ENCODE measurements at places on chromosomes 6 and 20. TPM values are rescaled to one million over a fixed set of nuclear protein-coding genes. Genes with fewer than 3 reads are reported as not detected.

DNA sequence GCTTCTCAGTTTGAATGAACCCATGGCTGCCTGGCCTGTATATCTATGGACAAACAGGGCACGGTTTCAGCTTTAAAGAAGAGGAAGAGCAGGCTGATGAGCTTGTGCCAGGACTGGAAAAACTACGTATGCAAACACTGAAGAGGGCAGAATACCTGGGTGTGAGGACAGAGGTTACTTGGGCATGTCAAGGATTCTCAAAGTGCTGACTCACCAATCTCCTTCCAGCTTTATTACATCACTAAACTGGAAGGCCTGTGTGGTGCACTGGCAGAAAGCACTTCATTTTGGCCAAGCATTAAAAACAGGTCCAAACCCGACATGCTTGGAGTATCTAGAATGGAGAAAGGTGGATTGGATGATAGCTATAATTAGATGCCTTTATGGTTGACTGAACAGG, 95.2 kb downstream of the GMPR start:
- DNase-seq: no peak

- no peak for DNase-seq
These were observed 217.8 kb upstream of the TSHZ2 start for GRCh38 chr20:52754366-52754765.

GRCh38 chr20:919491-919916, 3.4 kb upstream of the ANGPT4 start:
- no peak for DNase-seq

DNA sequence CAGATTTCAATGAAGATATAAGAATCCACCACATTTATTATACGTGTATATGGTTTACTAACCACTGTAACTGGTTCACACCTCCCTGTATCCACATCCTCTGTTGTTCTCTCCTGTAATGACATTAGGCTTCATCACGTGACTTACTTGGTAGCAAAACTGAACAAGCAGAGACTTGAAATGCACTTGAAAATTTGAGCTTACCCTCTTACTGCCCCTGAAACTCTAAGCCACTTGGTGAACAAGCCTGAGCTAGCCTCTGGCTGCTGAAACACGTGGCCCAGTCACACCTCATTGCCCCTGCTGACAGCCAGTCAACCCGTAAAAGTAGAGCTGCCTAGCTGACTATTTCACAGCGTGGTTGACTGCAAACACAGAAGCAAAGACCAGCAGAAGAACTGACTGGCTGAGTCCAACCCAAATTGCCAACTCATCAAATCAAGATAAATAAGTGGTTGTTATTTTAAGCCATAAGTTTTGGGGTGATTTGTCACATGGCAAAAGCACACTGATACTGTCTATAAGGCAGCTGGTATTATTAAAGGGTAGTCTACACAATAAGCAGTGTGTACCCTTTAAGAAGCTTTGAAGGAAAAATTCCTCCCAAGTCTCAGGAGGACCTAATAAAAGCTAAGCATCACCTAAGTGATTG, 109.0 kb downstream of the RALGAPA2 start:
- no peak for DNase-seq

- DNase-seq: no peak
These were observed 440.0 kb upstream of the HSF2 start for GRCh38 chr6:121959501-121959900.

- DNase-seq: no peak
These were observed 91.7 kb upstream of the IYD start for GRCh38 chr6:150276937-150277742.

DNA sequence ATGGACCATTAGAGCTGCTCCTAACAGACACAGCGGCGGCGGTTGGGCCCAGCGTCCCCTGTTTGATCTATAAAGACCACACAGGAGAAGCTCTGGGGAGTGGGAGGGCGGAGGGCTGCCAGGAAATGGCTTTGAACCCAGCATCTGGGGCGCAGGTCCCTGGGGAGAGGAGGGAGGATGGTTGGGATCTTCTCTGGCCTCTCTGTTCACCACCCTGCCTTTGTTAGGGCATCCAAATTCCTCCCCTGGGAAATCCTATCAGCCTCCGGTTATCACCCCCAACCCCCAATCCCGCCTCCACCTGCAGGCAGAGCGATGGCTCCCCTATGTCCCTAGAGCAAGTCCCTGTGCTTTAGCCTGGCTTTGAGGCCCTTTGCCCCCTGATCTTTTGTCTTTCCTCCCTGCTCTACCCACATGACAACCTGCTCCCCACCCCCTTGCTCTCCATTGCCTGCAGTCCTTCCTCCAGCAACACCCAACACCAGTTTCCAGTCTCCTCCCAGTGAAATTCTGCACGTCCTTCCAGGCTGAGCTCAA, 7.1 kb downstream of the XKR7 start:
- DNase-seq: no peak

- DNase-seq: no peak
These were observed 2.3 kb downstream of the TUBB start for GRCh38 chr6:30722280-30723112.

- DNase-seq: no peak
These were observed 897 bp downstream of the CHD6 start for GRCh38 chr20:41617059-41617901.

DNA sequence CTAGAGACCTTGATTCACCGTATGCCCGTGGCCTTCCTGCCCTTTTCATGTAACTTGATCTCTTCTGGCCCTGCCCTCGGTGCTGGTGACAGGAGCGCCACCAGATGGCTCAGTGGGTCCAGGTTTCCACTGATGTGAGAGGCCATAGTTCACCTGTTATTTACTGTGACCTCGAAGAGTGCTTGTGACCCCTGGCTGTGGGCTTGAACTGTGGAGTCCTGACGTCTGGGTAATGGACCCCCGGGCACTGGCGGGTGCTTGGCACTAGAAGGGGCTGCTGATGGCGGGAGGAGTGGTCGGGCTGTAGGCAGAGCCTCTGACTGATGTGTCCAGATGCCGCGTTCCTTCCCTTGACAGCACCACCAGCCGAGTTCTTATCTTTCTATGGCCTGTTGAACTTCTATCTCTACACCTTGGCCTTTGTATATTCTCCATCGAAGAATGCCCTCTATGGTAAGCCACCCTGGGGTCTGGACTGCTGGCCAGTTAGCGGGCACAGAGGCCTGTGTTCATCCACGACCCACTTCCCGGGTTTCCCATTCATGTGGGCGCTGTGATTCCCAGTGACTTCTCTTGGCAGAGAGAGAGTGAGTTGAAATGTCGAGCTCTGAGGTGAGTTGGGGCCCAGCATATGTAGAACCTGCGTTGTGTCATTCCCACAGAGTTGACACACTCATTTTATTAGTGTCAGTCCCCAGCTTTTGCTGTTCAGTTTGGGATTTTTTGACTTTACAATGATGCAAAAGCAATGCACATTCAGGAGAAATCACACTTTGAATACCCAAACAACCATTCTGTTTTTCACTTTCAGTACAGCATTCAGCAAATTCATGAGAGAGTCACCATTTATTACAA, 14.9 kb downstream of the DYNLT1 start:
- DNase-seq: no peak

GRCh38 chr6:20386218-20386617, 15.5 kb upstream of the E2F3 start:
- DNase-seq: no peak

GRCh38 chr6:45681860-45682511, 304.3 kb upstream of the SUPT3H start:
- DNase-seq: no peak

DNA sequence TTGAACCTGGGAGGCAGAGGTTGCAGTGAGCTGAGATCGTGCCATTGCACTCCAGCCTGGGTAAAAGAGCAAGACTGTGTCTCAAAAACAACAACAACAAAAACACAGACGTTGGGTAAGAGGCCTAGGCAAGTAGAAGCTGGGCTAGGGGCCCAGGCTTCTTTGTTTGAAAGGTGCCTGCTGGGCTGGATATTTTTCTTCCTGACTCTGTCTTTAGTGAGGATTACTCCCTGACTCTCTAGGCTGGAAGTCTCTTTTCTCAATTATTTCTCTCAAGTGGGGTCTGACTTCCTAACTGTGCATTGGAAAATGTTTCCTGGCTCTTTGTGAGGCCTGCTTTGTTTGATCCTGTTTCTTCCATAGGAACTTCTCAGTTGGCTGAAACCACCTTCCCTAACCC, 76.5 kb upstream of the DTNBP1 start:
- DNase-seq: no peak

DNA sequence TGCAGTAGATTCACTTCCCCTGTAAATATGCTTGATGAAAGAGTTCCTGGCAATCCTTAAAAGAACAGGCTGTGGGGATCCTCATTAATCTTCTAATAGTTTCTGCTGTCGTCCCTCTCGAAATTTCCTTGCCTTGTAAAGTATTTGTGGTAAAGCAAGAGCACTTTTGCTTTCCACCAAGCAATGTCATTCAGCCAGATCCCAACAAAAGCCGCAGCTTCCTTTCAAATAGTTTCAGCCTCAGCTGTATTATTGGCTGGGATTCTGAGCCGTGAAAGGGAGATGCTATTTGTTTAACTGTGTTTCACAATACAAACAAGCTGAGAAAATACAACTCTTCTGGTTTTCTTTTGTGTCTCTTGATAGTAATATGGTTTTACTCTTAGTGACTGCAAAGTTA, 48.9 kb upstream of the EPHA7 start:
- no peak for DNase-seq

DNA sequence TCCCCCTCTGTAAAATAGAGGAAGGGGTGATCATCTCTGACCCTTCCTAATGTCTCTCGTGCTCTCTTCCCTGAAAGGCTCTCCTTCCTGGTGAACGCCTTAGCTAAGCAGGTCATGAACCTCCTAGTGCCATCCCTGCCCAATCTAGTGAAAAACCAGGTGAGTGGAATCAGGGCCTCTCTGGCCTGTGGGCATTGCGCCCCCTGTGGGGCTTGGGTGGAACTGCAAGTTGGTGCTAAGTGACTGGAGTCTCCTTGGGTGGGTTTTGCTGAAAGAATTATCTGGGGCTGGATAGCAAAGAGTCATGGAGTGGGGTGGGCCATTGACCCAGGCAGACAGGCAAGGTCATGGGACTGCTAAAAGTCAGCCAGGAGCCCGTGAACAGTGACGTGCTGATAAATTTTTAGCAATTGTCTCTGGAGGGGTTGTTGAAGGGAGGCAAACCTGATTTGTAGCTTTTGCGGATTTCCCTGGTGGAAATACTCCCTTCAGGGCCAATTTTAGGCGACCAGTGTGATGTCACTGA, 8.9 kb downstream of the BPIFB1 start:
- no peak for DNase-seq

GRCh38 chr6:88499845-88500699, 333.9 kb upstream of the CNR1 start:
- DNase-seq: no peak

GRCh38 chr6:135525594-135525993, 28.1 kb upstream of the AHI1 start:
- DNase-seq: no peak

- DNase-seq: no peak
These were observed 5.3 kb downstream of the ZNF512B start for GRCh38 chr20:63964412-63964811.

GRCh38 chr20:1225263-1225782, 521 bp upstream of the RAD21L1 start:
- DNase-seq: no peak

DNA sequence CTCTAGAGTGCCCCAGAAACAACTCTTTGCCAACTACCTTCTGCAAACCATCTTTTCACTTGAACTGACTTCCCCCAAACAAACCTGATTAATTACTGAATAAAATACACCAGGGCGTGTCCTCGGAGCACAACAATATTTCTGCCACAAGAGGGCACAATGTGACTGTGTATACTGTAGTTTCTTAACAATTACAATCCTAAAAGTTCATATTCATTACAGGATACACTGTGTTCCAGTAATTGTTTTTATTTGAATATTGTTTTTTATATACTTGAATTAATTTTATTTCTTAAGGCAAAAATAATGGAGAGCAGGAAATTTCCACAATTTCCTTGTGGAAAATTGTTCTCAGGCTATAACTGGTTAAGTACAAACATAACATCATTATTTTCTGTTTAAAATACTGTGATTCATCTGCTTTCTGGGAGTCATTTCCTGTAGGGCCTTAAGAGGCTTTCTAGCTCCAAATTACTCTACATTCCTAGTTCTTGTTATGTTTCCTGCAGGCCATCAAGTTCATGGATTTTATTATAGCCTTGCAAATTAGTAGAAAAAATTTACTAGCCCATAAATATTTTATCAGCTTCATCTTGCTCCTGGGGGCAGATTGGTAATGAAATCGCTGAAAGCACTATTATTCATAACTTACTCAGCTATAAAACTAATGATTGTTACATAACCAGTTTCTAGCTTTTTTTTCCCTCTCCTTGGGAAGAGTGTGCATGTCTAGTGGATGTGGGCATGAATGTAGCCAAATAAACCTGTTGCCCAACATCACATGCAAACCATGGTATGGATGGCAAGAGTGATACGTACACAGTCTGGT, 51.9 kb upstream of the SLC22A16 start:
- DNase-seq: peak; percentile 92

DNA sequence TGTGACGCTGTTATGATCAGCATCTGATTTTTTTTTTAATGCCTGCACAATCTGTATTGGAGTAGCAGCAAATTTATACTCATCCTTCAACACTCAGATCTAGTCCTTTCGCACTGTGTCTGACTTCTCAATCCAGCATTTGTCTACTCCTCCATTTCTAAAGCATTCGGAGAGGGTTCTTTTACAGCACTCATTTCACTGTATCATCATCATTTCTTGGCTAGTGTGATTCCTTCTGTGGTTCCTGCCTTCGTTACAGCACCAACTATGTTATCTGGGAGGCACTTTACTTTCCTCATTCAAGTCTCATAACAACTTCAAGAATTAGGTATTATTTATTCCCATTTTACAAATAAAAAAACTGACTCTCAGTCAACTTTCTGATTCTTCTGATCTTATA, 18.0 kb downstream of the NUDT3 start:
- DNase-seq: no peak

- DNase-seq: no peak
These were observed 973 bp upstream of the BRD2 start for GRCh38 chr6:32967151-32968091.

DNA sequence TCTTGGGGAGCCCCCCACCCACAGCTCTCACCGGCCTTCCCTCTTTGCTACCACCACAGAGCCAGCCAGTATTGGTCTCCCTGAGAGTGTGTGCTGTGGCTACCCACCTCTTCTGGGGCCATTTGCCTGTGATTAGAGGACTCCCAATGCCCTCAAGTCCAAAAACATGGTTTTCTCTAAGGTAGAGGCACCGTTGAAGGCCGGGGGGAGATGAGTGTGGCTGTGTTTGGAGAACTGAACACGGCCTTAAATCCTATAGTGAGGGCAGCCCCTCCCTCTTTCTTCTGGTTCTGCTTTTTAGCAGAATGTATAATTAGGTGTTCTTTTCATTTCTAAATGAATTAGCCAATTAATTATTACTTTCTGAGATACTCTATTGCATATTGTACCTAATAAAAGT, 2.5 kb downstream of the CCR6 start:
- DNase-seq: no peak

- peak; percentile 92 for DNase-seq
These were observed 40.3 kb downstream of the STX11 start for GRCh38 chr6:144190593-144190992.

The CDSN gene
- not detected for total RNA-seq

The PSMF1 gene
- 110 TPM for total RNA-seq

The PRPH2 gene
- 0.15 TPM for total RNA-seq

The BANF2 gene
- not detected for total RNA-seq
